ENCODE measurements at places on chromosomes 2 and 18.

DNA sequence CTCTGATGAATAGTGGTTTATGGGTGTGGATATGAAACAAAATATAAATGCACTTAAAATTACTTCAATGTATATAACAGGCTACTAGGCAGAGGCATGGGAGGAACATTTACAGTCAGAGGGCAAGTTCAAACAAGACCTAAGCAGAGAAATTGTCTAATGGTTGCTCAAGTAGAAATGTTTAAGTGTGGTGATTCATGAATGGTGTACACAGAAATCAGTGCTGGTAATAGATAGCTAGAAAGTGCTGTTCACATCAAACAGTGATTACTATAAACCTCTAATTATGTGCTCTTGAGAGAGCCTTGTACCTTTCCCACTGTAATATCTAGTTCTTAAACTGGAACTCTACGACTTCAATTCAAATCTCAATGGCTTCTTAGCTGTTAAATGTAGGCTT lies 485.1 kb downstream of the NRXN1 start:
- DNase-seq = no peak

DNA sequence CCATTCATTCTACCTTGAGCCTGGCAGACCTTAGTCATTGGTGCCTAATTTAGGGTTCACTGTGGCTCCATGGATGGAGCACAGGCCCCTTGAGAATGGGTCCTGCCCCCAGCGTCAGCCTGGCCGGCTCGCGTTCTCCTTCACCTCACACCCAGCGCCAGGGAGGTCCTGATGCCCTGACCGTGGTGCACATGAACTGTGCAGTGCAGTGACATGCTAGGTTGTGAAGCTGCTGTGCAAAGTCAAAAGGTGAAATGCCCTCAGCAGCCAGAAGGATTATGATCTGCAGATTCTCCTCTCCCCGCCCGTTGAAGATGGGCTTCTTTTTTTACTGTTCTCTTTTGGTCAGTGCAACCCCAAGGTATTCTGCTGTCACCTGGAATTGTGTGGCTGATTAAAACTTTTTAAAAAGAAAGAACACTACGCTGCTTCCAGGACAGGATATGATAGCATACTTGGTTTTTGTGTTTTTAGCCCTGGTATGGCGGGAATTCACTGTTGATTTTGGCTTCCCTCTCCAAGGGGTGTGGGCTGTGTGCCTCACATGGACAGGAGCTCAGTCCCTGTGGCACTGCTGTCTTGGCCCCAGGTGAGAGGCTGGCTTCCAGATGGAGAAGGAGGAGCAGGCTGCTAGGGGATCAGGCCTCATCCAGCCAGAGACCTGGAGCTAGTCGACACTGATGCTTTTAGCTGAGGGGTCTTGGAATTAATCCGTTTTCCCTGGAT lies 49.4 kb upstream of the MCFD2 start:
- no peak for DNase-seq

DNA sequence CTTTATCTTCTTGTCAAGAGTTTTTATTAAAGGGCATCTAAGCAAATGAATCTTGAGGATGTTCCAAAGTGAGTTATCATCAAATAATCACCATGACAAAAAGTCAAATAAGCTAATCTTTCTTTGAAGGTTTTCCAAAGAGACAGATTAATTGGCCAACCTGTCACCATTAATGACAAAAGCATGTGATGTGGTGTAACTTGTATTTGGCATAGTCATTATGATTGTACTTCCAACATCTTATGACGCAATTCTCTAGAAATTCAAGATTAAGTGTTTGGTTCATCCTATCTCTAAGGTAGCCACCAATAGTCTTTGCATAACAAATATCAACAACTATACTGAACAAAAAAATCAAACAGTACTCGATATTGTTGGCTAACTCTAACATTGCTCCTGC lies 28.6 kb downstream of the RBMS1 start:
- DNase-seq = no peak

GRCh38 chr2:96965781-96966514 lies 20.4 kb downstream of the FAM178B start:
- DNase-seq = no peak

GRCh38 chr18:10081492-10081891 lies 167.7 kb downstream of the VAPA start:
- no peak for DNase-seq

Data from GF-D8 (cell line).